ENCODE measurements at places on chromosomes 11 and 22.

DNA sequence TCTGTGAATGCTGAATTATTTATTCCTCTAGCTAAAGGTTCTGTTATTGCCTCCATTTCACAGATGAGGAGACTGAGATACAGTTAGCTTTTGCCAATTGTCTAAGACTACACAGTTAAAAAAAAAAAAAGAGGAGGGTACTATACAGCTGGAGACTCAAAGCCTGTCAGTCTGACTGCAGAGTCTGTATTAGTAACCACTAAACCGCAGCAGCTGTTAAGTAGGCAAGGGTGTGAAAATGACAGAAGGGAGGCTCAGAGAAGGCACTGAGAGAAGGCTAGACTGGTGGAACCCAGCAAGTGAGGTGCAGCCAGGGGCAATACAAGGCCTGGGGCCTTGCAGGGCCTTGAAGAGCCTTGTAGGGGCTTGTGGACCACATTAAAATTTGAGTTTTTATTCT lies 181.2 kb downstream of the CSNK2A3 start:
- no peak for DNase-seq

DNA sequence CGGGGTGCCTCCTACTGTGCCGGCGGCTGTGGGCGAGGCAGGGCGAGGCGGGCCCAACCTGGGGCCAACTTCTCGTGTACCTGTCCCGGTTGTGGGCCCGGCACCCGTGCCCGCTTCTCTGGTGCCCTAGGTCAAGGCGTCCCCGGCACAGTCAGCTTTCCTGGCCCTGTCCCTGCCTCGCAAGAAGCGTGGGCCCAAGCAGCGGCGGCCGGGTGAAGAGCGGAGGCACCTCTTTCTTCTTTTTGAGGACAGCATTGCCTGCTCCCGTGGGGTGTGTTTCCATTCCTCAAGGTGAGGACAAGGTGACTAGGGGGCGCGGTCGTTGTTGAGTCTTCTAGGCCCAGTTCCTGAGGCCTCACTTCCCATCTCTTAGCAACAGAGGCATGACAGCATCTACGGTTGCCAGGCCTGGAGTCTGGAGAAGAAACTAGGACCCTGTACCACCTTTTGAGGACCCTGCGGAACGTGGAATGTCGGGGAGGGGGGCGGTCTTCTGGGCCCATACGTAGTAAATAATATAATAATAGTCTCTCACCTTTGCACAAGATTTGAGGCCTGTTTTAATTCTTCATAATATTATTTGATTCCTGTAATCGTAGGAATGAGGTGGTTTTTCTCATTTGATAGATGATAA lies 418 bp downstream of the ACO2 start:
- DNase-seq = no peak

- no peak for DNase-seq
Measured at GRCh38 chr11:116962108-116962507, 124.7 kb upstream of the APOA1 start.

- no peak for DNase-seq
Measured at GRCh38 chr22:22884888-22885840, 2.5 kb upstream of the IGLL5 start.

DNA sequence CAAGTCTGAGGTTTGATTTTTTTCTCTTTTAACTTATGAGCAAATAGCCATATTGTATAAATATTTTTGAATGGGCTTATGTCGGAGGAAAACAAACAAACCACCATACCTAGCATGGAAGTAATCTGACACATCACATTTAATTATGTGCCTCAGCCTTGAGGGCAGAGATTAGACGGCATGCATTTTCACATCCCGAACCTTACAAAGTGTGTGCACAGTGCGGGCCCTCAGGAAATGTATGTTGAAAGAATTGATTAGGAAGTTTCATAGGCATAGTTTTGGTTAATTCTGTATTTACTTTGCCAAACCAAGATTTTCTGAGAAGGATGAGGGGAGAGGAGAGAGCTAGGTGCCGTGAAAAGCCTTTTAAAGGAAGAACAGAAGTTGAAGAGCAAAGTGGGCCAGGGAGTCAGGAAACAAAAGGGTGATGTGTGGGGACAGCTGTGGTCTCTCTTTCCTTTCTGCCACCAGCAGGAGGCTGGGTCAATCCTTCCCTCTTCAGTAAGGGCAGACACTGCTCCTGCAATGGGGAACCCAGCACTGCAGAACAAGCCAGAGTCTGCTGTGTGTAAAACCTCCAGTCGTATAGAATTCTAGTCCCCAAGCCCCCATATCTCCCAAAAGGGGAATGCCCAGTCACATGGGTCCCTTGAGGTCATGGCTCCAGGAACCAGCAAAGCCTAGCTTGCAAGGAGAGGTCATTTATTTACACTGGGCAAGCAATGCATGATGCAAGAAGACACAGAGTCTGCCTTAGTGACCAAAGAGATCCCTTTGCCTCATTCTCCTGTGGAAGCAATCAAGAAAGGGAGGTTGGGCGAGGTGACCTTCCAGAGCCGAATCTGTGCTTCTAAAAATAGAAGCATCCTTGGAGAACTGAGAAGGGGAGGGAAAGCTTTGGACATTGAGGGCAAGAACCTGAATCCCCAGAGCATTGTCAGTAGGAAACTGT lies 71.1 kb upstream of the OLFML1 start:
- no peak for DNase-seq

DNA sequence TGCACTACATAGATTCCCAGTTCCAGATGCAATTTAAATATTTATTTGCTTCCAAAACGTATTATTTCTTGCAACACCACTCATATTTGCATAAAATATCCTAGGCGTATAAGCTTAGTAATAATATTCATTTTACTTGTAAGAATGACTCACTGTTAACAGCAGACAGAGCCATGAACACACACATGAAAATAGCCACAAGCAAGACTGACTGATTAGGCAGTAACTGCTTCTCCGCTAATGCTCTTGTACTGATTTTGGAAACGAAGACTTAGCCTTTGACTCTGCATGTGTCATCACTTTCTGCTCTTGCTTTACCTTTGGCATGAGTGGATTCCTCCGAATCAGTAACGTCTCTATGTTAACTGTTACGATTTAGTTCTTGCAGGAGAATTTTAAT lies 6.0 kb downstream of the OR10Q1 start:
- DNase-seq = no peak

DNA sequence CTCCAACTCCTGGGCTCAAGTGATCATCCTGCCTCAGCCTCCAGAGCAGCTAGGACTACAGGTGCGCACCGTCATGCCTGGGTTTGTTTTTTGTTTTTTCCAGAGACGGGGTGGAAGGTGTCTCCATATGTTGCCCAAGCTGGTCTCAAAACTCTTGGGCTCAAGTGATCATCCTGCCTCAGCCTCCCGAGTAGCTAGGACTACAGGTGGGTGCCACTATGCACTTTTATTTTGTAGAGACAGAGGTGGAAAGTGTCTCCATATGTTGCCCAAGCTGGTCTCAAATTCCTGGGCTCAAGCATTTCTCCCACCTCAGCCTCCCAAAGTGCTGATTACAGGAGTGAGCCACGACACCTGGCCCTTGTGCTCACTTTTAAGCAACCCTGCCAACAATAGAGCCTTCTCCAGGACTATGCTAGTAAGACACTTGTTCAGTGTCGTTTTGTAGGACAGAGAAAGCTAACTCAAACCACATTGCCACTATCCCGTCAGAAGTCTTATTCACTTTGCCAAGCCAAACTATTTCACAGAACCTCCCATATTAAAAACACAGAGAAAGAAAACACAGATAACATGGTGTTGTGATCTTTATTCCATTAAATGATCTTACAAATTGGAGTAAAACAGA lies 9.4 kb upstream of the PLAAT3 start:
- DNase-seq = no peak

DNA sequence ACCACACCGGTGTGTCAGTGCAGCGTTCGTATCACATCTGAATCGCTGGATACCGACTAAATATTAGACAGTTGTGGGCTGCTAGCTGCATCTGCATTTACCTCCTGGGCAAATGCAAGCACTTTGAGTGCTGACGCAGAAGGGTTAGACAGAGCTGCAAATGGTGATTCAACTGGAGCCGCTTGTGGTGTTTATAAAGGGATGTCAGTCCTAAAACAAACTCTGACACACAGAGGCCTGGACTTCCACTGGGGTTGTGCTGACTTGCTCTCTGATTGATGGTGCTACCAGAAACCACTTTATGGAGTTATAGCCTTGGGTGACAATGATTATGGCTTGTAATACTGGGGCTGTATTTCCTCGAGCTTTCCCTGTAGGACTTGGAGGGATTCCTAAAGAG lies 374.4 kb downstream of the NTM start:
- no peak for DNase-seq

DNA sequence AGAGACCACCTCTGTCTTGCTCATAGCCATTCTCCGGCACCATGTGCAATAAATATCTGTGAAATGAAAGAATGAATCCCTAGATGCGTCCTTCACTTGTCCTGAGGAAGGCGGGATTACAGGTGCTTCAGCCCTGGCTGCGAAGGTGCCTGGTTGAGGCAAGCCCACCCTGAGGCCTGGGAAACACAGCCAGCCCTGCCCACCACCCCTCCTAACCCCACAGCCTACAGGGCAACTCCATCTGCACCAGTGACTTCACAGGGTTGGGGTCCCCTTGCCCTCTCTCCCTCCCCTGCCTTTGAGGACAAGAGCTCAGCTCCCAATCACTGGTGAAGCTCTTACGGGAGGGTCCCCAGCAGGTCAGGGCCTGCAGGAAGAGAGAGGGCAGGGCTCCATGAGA lies 17.5 kb upstream of the SCGB1A1 start:
- DNase-seq = no peak

DNA sequence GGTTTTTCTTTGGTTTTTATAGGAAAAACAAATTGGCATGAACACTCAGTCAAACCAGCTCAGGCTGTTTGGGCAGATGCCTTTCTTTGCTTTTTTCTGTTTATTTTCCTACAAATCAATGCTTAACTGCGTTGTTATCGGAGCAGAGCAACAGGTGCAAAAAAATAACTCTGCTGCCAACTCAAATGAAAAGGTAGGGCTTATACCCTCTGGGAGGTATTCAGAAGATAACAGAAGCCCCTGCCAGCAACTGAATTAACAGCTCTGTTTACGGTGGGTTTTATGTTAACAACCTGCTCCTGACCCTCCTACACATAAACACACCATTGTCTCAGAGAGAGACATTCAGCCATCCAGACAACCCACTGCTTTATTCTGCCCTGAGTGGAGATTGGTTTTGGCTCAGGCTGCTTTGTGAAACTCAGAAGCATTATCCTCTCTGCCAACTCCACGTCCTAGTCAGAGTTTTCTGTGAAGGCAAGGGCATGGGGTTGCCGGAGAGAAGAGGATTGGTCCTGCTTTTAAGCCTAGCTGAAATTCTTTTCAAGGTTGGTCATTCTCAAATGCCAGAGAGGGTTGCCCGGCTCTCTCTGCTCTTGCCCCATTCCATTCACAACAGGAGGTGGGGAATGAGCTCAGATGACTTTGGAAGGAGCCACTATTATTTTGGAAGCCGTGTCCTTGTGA lies 11.4 kb downstream of the EHF start:
- no peak for DNase-seq

GRCh38 chr22:46913351-46913750 lies 150.9 kb downstream of the TBC1D22A start:
- DNase-seq = no peak

- no peak for DNase-seq
Measured at GRCh38 chr22:50376085-50376651, 33.0 kb downstream of the PPP6R2 start.

- DNase-seq = no peak
Measured at GRCh38 chr11:72585762-72586311, 88.4 kb downstream of the PDE2A start.

- no peak for DNase-seq
Measured at GRCh38 chr11:14127679-14128078, 165.2 kb downstream of the SPON1 start.

DNA sequence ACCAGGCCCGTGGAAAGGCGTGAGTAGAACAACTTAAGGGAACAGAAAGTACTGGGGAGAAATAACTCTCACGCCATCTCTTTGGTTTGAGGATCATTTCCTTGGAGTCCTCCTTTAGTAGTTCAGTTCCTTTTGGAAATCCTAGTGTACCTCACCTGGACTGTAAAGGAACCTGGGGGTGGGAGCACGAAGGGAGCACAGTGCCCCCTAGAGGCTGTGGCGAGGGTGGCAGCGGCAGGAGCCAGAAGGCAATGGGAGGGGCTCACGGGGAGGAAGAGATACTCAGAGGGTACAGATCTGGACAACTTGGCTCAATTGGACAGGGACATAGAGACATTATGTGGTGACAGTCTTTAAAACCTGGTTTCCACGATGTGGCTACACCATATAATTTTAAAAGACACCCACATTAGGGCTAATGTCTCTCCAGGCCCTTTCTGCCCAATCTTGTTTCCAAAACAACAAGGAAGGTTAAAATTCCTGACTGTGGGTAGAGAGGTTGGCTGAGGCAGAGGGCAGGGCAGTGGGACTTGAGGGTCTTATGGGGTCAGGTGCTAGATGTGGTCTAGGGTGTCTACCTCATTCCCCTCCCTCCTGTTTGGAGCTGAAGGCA lies 87.0 kb downstream of the CSNK2A3 start:
- no peak for DNase-seq

GRCh38 chr22:28867191-28867590 lies 16.2 kb upstream of the ZNRF3 start:
- DNase-seq = no peak

- no peak for DNase-seq
Measured at GRCh38 chr11:71097506-71098240, 154.7 kb downstream of the SHANK2 start.

- DNase-seq = no peak
Measured at GRCh38 chr22:35889071-35889470, 139.6 kb downstream of the RBFOX2 start.

- no peak for DNase-seq
Measured at GRCh38 chr22:23399367-23400285, 180.5 kb downstream of the IGLL1 start.

DNA sequence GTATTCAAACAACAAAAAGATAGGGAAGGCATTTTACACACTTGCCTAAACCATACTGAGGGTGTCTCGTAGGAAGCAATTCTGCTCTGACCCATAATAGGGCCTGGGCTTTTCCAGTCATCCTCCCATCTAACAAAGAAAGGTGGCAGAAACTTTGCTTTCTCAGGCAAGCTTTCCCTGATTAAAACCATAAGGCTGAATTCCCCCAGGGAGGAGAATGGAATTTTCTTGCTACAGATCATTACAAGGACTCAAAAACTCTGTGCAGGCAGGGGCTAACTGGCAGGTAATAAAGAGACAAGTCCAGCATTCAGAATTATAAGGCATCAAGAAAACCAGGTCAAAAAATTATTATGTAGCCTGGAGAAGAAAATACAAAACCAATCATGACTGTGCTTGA lies 90.4 kb downstream of the RBFOX2 start:
- DNase-seq = no peak

Measured in GOT3 (cell line).